Stimulated activated CD8-positive, alpha-beta memory T cell treated with anti-CD3 and anti-CD28 coated beads, Interleukin-7, amount 100 ng/mL, for 4 hours (primary cell): ENCODE measurements at places on chromosomes 4 and X.

- no peak for DNase-seq
These were observed 63.7 kb downstream of the HMGB2 start for GRCh38 chr4:173270312-173271027.

GRCh38 chr4:536351-536972, 37.5 kb downstream of the PIGG start:
- no peak for DNase-seq

- DNase-seq = no peak
These were observed 233.4 kb upstream of the ANXA3 start for GRCh38 chr4:78318126-78318525.

DNA sequence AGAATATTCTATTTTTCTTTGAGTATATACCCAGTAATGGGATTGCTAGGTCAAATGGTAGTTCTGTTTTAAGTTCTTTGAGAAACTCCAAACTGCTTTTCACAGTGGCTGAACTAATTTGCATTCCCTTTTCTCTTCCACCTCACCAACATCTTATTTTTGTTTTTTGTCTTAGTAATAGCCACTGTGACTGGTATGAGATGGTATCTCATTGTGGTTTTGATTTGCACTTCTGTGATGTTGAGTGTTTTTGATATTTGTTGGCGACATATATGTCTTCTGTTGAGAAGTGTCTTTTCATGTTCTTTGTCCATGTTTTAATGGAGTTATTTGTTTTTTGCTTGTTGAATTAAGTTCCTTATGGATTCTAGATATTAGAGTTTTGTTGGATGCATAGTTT, 24.4 kb downstream of the AIMP1 start:
- no peak for DNase-seq

- no peak for DNase-seq
These were observed 86.2 kb downstream of the PHEX start for GRCh38 chrX:22118161-22118830.
